ENCODE measurements at places on chromosomes 1 and 21.
A peak's percentile ranks its signal among the peaks of the same experiment; 100 is the strongest.

- peak; percentile 52 for DNase-seq
These were observed 23.0 kb upstream of the NEK2 start for GRCh38 chr1:211698161-211699026.

- DNase-seq = no peak
These were observed at the start of gene RIPPLY3 for GRCh38 chr21:37006486-37007291. RIPPLY3 (plus strand) TSS chr21:37006702; CDS start chr21:37006773, 71 bp downstream.

GRCh38 chr1:233668146-233668724 lies 54.3 kb downstream of the KCNK1 start:
- no peak for DNase-seq

DNA sequence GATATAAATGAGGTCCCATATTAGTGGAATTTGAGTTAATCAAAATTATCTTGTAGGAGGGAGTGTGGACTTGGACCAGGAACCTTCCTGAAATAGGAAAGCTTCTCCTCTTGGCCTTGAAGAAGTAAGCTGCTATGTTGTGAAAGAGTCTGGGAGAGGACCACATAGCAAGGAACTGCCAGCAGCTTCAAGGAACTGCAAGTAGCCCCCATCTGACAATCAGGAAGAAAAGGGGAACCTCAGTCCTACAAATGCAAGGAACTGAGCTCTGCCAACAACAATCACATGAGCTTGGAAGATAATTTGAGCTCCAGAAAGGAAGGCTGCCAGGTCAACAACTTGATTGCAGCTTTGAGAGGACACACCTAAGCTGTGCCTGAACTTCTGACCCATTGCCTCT lies 8.2 kb upstream of the PRMT6 start:
- DNase-seq = no peak

DNA sequence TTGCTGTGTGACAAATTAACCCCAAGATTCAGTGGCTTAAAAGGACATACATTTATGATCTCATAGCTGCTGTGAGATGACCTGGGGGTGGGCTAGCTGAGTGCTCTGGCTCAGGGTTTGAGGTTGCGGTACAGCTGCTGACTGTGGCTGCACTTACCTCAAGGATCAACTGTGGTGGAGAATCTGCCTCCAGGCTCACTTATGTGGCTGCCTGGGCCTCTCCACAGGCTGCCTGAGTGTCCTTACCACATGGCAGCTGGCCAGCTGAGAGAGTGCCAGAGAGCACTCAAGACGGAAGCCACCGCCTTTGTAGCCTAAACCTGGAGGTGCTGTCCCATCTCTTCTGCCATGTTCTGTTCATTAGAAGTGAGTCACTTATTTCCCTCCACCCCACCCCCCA lies 5.7 kb downstream of the LRRC71 start:
- no peak for DNase-seq

DNA sequence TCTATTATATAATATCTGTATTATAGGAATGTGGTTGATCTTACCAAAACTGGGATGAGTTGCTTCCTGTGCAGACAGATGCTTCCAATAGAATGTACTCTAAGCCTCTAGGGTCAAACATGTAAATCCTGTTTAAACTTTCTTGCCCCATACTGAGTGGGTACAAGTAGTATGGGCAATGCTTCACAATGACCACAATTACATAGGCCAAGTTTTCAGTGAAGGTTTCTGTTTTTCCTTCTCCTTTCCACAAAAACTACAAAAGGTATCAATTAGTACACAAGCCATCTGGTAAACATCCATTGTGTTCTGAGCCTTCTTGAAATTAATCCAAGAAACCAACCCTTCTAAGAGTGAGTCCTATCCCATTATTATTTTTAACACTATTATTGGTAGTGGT lies 16.8 kb downstream of the OTUD7B start:
- DNase-seq = no peak

GRCh38 chr1:183864611-183865010 lies 59.7 kb downstream of the RGL1 start:
- DNase-seq = no peak

DNA sequence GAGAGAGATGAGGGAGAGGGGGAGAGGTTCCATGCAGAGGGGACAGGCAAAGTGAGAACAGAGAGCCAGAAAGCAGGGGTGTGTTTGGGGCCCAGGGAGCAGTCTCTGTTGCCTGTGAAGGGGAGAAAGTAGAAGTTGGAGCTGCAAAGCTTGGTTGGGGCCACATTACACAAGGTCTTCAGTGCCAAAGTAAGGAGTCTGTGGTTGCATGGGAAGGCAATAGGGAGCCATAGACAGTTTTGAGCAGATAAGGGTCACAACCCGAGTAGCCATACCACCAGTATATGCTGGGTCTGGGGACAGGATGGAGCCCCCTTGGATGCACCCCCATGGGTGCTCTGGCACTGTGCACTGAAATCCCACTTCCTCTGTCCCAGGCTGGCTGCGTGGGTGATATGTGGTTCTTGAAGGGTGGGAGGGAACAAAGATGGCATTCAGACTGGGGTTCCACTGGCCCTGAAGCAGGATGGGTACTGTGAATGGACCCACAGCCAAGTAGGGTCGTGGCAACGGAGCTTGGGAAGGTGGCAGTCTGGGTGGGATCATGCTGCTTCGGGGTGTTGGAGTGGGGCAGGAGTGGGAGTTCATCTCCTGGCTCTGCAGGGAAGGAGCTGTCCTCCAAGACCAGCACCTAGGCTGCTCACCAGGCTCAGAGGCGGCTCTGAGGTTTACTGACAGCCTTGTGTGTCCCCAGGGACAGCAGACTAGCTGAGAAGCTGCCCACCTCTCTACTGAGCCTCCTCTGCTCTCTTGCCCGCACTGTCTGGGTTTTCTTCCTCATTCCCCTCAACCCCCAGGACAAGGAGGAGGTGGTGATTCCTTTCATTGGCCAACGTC lies 12.1 kb downstream of the DRAXIN start:
- DNase-seq = no peak

- no peak for DNase-seq
These were observed 168.0 kb upstream of the DAB1 start for GRCh38 chr1:57591842-57592241.

All from tibial nerve (tissue), 4 donors.